ENCODE measurements at places on chromosomes 12 and 14.

GRCh38 chr14:24351517-24351916 is 11.7 kb upstream of the RIPK3 start:
- DNase-seq, result no peak

DNA sequence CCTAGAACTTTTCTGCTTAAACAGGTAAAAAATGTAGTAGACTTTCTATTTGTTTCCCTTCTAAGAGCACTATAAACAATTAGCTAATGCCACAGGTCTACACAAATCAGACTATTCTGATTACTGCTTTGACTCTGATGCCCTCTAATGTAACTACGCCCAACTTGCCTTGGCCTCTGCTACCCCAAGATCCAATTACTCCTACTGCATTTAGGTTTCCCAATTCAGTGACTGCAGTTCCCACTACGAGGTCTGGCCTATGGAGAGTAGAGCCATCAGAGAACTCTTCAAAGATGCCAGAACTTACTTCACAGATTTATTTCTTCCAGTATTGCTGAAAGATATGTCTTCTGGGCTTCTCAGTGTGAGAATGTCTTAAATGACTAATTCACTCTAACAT is 15.3 kb upstream of the STYK1 start:
- DNase-seq, result no peak

GRCh38 chr14:100237735-100238418 is 1.1 kb upstream of the YY1 start:
- DNase-seq, result peak; percentile 86

- no peak for DNase-seq
Measured at GRCh38 chr12:107560165-107560898, 125.3 kb upstream of the PWP1 start.

DNA sequence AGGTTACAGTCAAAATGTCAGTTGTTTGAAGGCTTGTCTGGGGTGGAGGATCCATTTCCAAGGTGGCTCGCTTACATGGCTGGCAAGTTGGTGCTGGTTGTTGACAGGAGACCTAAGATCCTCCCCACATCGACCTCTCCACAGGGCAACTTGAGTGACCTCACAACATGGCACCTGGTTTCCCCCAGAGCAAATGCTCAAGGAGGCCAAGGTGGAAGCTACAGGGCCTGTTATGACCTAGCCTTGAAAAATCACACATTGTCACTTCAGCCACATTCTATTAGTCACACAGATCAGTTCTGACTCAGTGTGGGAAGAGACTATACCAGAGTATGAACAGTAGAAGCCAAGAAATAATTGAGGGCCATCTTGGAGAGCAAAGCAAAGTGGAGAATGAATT is 11.3 kb upstream of the GNG2 start:
- DNase-seq, result peak; percentile 85

- DNase-seq, result no peak
Measured at GRCh38 chr12:6084969-6085450, 39.5 kb downstream of the VWF start.

DNA sequence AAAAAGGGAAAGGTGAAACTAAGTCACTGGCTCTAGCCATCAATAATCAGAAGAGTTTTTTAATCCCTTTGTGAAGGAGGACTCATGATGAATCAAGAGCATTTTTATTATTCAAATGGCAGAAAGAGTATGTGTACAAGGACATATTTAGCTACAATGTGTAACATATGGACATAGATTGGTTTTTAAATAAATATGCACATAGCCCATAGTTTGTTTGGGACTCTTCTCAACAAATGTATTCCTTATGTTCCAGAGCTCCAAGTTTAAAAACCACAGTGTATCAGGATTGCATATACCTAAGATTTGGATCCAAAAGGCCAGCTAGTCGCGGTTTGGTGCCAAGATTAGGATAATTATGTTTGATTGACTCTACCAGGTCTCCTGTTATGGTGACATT is 104.2 kb downstream of the C12orf50 start:
- no peak for DNase-seq

- DNase-seq, result no peak
Measured at GRCh38 chr12:102438047-102438826, 42.1 kb downstream of the IGF1 start.

DNA sequence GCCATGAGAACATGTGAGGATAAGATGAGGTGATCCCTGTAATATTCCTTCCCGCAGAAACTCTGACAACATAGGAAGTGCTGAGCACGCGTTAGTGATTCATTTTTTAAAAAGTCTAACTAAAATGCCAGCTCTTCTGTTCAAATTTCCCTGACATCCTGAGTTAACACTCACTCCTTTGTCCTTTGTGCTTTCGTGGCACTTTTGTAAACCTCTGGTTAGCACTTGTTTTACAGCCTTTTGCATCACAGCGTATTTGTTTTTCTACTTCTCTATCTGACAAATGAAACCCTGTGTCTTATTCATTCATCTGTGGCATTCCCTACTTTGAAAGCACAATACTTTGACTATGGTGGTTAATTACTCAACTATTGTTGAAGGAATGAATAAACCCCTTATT is 313.6 kb downstream of the NUAK1 start:
- no peak for DNase-seq

DNA sequence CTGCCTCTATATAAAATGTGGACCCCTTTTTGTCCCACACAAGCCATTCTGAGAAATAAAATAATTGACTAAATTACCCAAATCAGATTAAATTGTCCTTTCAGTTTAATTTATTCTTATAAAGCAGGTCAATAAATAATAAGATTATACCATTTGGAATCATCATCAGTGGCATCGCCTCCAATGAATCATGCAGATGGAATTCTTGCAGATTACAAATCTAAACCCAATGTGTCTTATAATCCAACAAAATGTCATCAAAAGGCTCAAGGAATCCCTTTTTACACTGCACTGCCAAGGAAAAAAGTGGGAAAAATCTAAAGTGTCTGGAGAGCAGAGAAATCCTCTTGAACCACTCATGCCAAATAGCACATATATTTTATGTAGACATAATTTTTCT is 138.2 kb upstream of the TSPAN8 start:
- DNase-seq, result no peak

DNA sequence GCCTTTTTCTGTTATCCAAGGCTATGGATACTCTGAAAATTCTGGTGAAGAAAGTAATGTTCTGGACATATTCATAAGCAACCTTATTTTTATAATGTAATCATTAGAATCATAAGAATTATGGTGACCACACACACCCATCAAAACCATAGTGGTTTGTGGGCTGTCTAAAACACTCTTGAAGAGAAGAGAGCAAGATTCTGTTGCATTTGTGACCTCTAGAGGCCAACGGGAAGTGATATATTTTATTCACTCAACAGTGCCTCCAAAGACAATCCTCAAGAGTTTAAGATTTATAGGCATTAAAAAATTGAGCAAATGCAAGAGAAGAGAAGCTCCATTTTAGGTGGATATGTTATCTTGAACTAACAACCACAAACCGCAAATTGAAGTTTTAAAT is 68.5 kb upstream of the LGR5 start:
- DNase-seq, result no peak

GRCh38 chr14:71566276-71566675 is 366.0 kb upstream of the RGS6 start:
- no peak for DNase-seq

DNA sequence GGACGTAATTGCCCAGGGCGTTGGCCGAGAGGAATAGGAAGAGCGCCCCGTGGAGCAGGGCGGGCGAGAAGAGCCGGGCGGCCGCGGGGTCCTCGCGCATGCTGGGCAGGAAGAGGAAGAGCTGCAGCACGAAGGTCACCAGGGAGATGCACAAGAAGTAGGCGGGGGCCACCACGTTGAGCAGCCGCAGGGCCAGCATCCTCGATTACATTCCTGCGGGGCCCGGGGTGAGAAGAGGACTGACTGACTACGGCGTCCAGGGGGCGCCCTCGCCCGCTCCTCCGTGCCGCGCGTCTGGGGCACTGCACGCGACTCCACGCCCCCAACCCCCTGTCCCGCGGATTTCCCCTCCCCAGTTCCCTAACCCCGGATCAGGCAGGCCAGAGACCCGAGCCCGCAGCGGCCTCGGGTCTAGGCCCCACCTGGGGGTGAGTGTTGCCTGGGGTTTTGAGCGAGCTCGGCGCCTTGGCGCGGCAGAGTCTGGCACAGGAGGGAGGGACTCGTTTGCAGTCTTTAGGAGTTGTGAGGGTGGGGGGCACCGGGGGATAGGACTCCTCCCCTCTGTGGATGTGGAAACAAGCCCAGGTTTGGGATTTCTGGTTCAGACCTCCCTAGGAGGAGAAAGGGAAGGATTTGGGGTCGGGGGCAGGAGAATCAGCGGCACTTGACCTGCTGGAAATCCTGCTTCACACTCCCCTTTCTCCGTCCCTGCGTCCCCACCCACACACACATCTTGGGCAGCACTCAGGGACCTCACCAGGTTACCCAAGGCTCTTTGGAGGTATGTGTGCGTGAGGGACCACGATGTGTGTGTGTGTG is 1.8 kb downstream of the ZDHHC22 start:
- peak; percentile 73 for DNase-seq

DNA sequence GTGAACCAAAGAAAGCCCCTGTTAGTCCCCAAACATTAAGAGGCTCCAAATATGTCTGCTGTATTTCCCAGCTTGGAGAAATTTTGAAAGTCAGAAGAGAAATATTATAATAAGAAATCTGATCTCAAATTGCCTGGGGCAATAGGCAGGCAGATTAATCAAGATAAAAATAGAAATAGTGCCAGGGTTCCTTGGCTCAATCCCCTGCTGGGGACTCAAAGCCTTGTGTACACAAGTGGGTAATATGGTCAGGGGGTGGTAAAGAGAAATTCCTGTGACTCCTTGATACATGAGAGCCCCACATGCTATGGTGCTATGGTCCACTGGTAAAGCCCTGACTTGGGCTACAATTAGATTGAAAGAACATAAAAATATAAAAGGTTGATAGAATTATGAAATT is 41.3 kb upstream of the ARID2 start:
- DNase-seq, result no peak

DNA sequence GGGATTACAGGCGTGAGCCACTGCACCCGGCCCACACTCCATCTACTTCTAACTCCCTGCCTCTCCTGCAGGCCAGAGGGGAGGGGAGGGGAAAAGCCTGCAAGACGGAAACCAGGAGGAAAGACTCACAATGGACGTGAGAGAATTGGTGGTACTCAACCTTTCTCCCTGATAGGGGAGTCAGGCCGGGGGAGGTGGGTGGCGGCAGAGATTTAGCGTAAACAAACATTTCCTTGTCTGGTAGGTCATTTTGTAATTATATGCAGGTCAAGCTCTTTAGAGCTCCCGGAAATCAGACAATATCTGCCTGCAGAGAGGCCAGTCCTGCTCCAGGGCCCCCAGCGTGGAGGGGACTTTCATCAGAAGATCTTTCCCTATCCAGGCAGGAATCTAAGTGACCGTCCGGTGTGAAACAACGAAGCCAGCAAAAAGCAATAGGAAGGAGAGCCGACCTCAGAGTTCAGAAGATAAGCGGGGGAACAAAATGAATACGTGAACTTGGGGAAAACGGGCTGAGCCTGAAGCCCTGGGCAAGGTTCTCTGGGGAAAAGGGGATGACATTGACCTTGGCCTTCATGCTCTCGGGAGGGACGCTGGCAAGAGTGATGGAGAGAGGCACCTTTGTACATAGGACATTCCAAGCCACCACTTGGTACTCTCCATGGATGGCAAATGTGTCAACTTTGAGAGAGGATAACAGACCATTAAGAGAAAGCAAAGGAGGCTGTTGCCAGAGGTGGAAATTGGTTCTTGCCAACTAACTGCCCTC is 62.3 kb downstream of the SPRING1 start:
- no peak for DNase-seq

GRCh38 chr12:70451528-70451927 is 85.4 kb downstream of the KCNMB4 start:
- DNase-seq, result no peak

- no peak for DNase-seq
Measured at GRCh38 chr12:91441246-91441645, 258.6 kb upstream of the DCN start.

DNA sequence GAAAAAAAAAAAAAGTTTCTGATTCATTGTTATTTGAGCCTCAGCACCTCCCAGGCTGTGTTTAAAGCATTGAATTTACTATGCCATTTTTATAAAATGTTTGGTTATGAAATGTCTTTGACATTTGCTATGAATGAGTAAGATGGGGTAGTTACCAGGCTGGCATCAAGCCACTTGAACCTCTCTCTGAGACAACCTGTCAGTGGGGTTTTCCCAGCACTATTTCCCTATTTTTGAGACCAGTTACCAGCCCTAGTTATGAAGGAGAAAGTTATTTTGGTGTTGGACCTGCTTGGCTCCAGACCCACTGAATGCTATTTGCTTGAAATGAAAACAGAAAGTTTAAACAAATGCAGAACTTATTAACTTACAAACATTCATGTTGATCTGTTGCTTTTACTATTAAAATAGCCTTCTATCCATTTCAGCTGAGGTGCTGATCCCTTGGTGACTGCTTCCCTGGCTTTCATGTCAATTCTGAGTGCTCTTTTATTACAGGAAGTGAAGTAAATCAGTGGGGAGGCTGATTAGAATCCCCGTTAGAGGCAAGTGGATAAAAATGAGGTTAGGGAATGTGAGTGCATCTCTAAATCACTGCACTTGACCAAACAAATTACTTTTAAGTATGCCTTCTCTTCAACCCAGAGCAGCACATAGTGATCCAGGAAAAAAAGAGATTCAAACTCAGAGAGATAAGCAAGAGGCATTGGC is 37.8 kb downstream of the LLPH start:
- no peak for DNase-seq

DNA sequence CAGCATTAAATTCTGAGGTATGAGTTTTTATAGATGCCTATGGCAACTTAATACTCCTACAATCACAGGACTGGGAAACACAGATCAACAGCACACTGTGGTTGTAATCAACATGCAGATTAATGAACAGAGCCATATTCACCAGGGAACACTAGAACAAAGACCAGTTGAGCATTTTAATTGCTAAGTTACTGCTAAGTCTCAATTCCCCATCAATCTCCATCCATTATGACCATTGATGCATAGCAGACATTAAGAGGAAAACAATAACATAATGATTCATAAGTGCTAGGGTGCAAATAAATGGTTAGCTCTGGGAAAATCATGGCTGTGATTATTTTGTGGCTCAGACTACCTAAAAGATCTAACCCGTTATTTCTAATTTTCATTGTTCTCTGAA is 505.6 kb downstream of the TRHDE start:
- no peak for DNase-seq

GRCh38 chr14:101217616-101218371 is 314.3 kb upstream of the RTL1 start:
- DNase-seq, result no peak

- no peak for DNase-seq
Measured at GRCh38 chr14:92581966-92582566, 68.5 kb downstream of the RIN3 start.

DNA sequence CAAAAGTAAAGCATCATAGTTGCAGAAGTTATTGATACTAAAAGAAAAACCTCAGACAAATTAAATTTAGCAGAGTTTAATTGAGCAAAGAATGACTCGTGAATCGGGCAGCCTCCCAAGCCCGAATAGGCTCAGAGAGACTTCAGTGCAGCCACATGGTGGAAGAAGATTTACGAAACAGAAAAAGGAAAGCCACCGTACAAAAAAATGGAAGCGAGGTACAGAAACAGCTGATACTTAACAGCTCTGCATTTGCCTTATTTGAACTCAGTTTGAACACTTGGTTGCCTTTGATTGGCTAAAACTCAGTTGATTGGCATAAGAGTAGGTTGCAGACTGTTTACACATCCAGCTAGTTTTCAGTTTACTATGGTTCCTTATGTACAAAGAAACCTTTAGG is 12.9 kb downstream of the TTC9 start:
- no peak for DNase-seq

- no peak for DNase-seq
Measured at GRCh38 chr14:35117112-35117511, 4.7 kb downstream of the PPP2R3C start.

All from stimulated activated effector memory CD8-positive, alpha-beta T cell treated with anti-CD3 and anti-CD28 coated beads, Interleukin-12 subunit alpha, Interleukin-12 subunit beta, amount 100 ng/mL, for 72 hours (primary cell).